ENCODE measurements at places on chromosomes 2 and 18. TPM values are rescaled to one million over a fixed set of nuclear protein-coding genes. Genes with fewer than 3 reads are reported as not detected.

The NCKAP5 gene
- total RNA-seq: 3.5 TPM

The SPATA3 gene
- total RNA-seq: not detected

The IL36B gene
- total RNA-seq: not detected

The UGT1A10 gene
- not detected for total RNA-seq

The SRD5A2 gene
- total RNA-seq: not detected

The ABCA12 gene
- total RNA-seq: under 0.01 TPM

The STON1 gene
- total RNA-seq: 14.4 TPM

The TEKT4 gene
- not detected for total RNA-seq

The SERPINB12 gene
- total RNA-seq: not detected

The TUBB8B gene
- not detected for total RNA-seq

The KIAA2012 gene
- 0.17 TPM for total RNA-seq

The UGT1A8 gene
- total RNA-seq: not detected

The TIMM21 gene
- 19.2 TPM for total RNA-seq

The AP1S3 gene
- 2.6 TPM for total RNA-seq

The PJVK gene
- total RNA-seq: 2.5 TPM

The TYMS gene
- total RNA-seq: 17.2 TPM

The RMC1 gene
- total RNA-seq: 30.1 TPM

The ATP6V1B1 gene
- total RNA-seq: 1.7 TPM

The TCF23 gene
- total RNA-seq: not detected

The ALK gene
- total RNA-seq: under 0.01 TPM

The FOXI3 gene
- total RNA-seq: not detected

The ATP6V1C2 gene
- total RNA-seq: not detected

The CACNB4 gene
- total RNA-seq: 1.2 TPM

The BOLL gene
- not detected for total RNA-seq

The C1QL2 gene
- total RNA-seq: not detected
